ENCODE measurements at places on chromosomes 2 and 18. TPM values are rescaled to one million over a fixed set of nuclear protein-coding genes. Genes with fewer than 3 reads are reported as not detected.

GRCh38 chr2:100954044-100954420 lies 48.1 kb upstream of the RPL31 start:
- no peak for DNase-seq

The CYP27C1 gene
- 7.9 TPM for polyA plus RNA-seq

DNA sequence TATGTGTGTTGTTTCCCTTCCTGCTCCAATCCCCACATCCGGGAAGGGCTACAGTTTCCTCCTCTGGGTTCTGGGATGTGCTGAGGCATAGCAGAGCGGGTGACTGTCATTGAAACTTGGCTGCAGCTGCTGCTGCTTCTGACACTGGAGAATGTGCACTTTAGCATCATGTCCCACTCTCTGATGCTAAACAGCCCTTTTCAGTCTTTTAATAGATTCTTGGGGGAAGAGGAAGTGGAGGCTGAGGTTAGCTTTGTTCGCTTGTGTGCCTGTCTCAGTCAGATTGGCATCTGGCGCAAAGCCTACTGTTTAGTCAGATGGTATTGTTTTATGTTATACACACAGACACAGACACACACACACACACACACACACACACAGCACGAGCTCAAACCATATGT lies 136.5 kb upstream of the RND3 start:
- no peak for DNase-seq

- no peak for DNase-seq
These were observed 45.3 kb downstream of the CD28 start for GRCh38 chr2:203751685-203752271.

The TEKT4 gene
- polyA plus RNA-seq: not detected

The DCDC2C gene
- polyA plus RNA-seq: not detected

- DNase-seq: no peak
These were observed 8.8 kb upstream of the DDX1 start for GRCh38 chr2:15582710-15583357.

DNA sequence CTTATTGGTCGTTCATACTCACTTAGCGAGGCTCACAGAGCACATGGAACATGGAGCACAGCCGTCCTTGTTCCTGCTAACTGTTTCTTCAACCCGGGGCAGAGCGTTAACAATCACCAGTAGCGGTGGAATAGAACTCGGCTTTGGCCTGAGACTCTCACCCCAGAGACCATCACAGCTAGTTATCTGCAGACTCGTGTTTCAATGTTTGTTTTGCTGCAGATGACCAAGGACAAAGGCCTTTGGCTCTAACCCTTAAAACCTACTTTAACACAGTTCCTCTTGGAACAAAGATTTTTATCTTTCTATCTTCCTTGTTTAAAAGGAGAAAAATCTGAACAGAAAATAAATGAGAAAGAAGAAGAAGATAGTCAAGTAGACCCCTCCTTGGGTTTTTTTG lies 320.2 kb upstream of the UBE2E3 start:
- DNase-seq: no peak

DNA sequence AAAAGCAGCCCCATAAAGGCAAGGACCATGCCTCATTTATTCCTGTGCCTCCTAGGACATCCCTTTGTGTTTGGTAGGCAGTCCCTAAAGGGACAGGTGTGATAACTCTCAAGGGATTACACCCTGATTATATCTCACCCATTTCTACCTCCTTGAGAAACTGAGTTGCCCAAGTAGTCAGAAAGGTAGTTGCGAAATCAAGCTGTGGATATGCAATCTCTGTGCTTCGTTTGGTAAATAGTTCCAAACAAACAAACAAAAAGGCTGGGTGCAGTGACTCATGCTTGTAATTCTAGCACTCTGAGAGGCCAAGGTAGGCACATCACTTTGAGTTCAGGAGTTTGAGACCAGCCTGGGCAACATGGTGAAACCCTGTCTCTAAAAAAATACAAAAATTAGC lies 100.2 kb upstream of the ARL5A start:
- no peak for DNase-seq

GRCh38 chr2:176637142-176637485 lies 367.9 kb downstream of the MTX2 start:
- no peak for DNase-seq

DNA sequence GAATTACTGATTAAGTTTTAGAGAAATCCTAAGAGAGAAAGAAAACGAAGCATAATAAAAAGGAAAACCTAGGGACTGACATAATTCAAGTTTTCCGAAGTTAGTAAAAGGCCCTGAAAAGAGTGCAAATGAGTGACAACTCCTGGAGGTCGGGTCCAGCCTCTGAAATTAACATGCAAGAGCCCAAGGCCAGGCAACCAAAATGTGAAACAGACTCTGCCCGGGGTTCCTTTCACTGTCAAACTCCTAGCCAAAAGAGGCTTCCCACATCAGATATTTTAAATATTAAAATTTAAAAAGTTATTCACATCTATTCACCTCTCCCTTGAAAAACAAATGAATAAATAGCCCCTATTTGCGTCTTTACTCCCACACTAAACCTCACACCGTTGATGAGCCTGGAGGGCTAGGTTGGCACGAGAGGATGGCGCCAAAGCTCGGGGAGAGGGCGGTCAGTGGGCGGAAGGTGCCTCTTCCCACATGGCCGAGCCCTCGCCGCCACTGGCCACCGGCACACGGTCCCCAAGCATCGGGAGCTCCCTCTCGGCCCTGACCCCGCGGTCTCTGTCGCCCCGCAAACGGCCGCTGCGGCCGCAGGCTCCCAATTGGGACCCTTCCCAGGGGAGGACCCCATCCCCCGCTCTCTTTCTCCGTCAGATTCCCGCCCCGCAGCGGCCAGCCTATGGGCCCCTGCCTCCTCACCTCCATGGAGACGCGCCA lies 630 bp downstream of the PPM1G start:
- no peak for DNase-seq

GRCh38 chr18:79472176-79472575 lies 76.4 kb downstream of the NFATC1 start:
- no peak for DNase-seq

- no peak for DNase-seq
These were observed 558.3 kb upstream of the KLHL29 start for GRCh38 chr2:22826703-22827102.

- DNase-seq: no peak
These were observed 886 bp downstream of the PRKCE start for GRCh38 chr2:45652090-45653031.

The CROCC2 gene
- polyA plus RNA-seq: not detected

GRCh38 chr2:127065940-127066318 lies 41.0 kb downstream of the BIN1 start:
- DNase-seq: no peak

The CYP26B1 gene
- polyA plus RNA-seq: 1.8 TPM

The SIX3 gene
- polyA plus RNA-seq: not detected

The NAT8 gene
- not detected for polyA plus RNA-seq

- DNase-seq: no peak
These were observed 3.2 kb downstream of the KLHL14 start for GRCh38 chr18:32769586-32770053.

DNA sequence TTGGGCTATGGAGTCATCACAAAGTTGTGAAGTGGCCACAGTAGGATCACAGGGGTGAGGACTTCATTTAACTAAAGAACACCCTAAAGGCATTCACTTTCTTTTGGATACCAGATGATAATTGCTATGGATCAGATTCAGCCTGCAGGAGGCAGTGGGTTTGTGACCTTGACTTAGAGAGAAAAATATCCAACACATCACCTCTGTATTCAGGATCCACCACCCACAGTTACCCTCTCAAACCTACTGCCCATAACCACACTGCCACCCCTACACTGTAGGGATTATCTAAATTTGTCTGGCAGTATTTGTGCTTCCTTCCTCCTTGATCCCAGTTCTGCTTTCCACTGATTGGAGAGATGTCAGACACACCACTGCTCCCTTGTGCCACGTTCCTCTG lies 269.4 kb downstream of the MYCN start:
- DNase-seq: no peak

DNA sequence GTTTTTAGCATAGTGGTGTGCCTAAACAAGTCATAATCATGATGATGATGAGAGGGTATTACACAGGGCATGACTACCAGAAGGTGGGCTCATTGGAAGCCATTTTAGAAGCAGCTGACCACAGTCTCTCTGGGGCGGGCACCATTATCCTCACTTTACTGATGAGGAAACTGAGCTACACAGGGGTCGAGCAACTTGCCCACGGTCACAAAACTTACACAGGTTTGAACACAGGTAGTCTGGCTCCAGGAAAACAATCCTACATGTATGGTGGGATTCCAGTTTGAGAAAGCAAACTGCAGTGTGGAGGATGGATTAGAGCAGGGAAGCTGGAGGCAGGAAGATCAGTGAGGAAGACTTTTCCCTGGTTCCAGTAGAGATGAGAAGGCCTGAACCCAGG lies 6.2 kb downstream of the RHOB start:
- DNase-seq: no peak

The GRP gene
- not detected for polyA plus RNA-seq

DNA sequence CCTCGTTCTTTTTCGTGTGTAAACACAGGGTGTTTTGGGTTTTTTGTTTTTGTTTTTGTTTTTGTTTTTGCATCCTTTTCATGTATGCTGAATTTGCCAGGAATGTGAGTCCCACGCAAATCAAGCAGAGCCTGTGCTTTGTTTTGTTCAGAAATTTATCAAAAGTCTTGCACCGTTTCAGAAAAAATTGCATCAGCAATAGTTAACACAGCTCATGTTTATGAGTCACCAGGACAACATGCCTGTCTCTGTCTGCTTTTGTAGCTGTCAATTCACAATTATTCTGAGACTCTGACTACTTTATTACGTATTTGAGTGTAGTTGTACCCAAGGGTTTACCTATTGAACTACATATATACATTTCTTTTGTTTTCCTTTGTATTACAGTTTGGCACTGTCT lies 38.3 kb downstream of the MRPL44 start:
- DNase-seq: peak; percentile 60

DNA sequence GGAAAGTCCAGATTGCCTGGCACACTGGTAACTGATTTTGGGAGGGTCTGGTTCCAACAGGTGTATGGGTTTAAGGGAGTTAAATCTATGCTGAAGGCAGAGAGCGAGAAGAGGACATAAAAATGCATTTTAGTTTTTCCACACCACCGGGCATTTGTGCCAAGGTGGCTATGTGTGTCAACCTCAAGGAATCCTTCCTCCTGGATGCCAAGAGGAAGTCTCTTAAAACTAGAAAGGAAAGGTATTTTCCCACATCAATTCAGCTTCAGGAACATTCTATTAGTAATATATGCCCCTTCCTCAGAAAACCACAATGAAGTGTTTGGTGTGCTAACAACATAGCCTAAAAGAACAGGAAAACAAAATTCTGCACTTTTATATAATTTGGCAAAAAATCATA lies 5.4 kb upstream of the GAREM1 start:
- DNase-seq: no peak

DNA sequence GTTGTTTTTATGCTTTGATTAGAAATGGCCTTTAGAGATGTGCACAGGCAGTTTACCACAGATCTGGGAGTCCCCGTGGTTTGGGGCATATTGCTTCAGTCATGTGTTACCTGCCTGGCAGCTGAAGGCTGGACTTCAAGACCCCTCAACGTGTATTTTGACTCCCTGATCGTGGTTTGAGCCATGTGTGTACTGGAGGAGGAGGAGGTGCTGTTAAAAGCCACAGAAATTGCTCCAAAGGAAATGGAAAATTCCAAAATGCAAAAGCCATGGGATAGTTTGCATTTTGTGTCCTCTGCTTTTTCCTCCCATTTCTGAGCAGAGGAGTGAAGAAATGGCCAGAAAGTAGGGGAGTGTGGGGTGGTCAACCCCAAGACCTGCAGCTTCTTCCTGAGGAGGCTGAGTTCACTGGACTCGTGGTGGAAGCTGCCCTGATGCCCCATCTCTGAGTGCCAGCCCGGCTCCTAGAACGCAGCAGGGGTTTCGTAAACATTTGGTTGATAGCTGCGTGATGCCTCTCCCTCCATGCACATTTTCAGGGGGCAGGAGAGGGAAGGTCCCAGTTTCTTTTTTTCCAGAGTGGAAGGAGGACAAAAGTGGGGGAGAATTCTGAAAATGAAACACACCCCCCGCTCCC lies 45.7 kb downstream of the ITGB1BP1 start:
- no peak for DNase-seq

The CTAGE1 gene
- not detected for polyA plus RNA-seq

DNA sequence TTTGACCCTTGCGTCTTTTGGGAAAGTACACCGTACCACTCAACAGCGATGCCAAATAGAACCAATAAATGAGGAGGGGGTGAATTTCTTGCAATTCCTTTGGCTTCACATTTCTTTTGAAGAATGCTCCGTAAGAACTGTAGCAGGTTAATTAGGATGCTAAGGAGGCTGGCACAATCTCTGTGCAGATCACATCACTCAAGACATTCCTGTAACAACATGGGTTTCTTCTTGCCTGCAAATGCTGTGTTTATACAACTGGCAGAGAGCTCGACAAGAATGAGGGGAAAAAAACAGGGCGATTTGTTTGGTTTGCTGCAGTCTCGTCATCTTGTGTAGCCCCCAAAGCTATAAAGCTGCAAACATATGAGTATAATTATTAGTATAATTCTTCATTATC lies 424.8 kb upstream of the DCC start:
- DNase-seq: no peak

- no peak for DNase-seq
These were observed 256.6 kb upstream of the CTAGE1 start for GRCh38 chr18:22674272-22674671.
